T-cell (primary cell): ENCODE measurements at places on chromosomes 6 and 20.

GRCh38 chr6:80316686-80317231, 210.3 kb downstream of the BCKDHB start:
- no peak for DNase-seq

- no peak for DNase-seq
Observed at GRCh38 chr20:23192469-23192868, 106.3 kb upstream of the CD93 start.

DNA sequence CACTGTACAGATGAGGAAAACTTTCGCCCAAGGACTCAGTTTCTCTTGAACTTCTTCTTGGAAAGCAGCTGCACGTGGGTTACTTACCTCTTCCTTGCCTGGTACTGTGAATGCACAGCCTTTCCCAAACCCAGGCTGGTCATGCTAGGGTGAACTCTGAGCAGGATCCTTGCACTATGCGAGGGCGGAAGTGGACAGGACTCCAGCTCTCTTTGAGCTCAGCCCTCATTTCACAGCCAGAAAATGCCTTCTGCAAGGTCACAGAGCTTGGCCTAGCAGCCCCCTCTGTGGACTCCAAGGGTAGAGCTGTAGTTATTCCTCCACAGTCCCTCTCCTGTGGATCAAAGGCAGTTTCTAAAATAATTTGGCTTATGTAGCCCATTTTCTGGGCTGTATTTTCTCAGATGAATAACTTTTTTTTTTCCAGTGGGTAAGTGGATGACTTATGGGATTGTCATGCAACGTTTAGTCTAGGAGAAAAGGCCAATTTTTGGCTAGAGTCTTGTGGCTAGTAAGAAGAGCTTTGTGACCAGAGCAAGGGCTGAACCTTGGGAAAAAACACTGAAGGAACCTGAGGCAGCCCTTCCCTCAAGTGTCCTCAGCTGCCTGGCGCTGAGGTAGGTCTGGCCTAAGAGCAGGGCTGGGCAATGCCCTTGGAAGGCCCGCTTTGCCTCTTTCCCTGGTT, 172.7 kb downstream of the SCP2D1 start:
- DNase-seq, result no peak

GRCh38 chr6:157867155-157867559, 44.1 kb downstream of the SNX9 start:
- peak; percentile 39 for DNase-seq

- no peak for DNase-seq
Observed at GRCh38 chr6:72824833-72825232, 203.0 kb downstream of the KCNQ5 start.

- DNase-seq, result no peak
Observed at GRCh38 chr20:24109537-24109936, 121.0 kb upstream of the GGTLC1 start.

GRCh38 chr6:13872681-13873080, 52.1 kb upstream of the RNF182 start:
- DNase-seq, result no peak

DNA sequence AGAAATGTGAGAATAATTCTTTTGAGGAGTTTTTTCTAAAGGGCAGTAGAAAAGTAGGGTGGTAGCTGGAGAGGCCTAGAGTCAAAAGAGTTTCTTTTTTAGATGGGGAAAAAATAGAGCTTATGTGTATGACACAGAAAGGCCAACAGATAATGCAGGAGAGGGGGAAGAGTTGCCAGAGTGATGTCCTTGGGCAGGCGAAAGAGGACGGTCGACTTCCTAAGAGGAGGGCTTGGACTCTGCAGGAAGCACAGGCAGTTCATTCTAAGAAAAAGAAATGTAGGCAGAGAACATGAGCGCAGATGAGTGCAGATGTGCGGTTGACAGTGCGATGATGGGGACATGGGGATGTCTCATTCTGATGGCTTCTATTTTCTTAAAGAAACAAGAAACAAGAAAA, 68.9 kb downstream of the PAK5 start:
- no peak for DNase-seq

DNA sequence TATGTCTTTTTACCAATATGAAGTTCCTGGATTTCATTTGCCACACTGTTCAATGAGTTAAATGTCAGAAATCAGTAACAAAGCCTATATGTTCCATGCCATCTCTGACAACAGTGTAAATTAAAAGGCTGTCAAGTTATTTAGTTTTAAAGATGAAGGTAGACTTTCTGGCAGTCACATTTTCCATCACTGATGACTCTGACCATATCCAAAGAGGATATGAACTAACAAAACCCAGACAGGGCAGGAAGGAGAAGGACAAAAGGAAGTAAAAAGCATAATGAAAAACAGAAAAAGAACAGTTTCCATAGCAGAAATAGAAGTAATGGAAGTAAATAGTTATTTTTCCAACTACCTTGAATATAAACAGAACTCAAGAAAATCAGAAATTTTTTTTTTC, 242.3 kb downstream of the UBE3D start:
- no peak for DNase-seq

DNA sequence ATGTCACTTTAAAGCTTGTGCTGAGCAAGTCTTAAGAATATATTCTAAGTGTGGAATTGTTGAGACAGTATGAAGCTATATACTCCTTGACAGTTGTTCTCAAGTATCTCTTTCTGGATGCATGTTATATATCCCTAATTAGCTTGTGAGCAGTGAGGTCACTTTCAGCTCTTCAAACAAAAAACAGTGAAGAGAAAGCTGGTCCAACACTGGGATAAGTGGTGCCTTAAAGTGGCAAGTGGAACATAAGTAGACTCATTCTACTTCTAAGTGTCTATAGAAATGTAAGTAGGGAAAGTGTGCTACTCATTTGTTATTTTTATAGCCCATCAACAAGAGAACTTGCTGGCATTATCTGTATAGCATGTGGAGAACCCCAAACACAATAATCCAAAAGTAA, 133.1 kb upstream of the BACH2 start:
- peak; percentile 22 for DNase-seq

DNA sequence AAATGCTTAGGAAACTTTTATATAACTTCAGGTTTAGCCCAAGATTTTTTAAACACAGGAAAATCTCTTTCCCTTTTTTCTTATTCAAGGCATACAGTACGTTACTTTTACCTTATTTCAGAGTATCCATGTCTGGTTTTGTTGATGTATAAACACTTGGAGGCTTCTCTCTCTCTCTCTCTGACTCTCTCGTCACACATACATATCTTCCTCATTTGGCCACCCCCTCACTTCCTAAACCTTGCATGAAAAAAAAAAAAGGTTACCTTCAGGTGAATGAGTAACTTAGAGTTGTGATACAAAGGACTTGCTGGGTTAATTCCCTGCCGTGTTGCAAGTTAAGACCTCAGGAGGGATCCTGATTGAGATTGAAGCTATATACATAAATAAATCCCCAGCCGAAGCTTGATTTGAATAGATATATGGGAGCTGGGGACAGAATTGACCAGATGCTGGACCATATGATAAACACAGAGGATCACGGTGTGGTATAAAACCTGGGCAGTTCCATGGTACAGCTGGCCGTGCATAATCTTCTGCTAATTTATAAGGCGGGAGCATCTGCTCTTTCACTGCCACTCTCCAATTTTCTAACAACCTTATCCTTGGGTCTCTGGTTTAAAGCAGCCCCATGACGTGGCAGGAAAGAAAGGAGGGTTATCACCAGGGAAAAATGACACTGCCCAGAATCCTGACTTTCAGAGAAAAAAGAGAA, 55.1 kb upstream of the IL20RA start:
- no peak for DNase-seq

- no peak for DNase-seq
Observed at GRCh38 chr6:76466286-76466685, 393.8 kb upstream of the IMPG1 start.

DNA sequence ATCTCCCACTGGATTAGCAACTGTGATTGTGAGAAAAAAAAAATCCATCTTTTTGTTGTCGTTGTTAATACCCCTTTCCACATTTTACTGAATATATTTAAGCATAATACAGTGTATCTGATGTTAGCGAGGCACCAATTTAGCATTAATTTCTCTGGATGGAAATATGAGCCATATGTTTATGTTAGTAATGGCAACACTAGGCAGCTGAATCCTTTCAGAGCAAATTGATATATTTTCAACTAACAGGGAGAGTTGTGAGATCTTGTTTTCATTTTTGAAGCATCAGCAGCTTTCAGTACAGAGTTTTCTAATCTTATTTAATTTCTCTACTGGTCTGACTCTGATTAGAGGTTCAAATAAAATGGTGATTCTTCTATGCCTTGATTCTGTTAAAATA, 84.8 kb upstream of the HDAC2 start:
- no peak for DNase-seq

DNA sequence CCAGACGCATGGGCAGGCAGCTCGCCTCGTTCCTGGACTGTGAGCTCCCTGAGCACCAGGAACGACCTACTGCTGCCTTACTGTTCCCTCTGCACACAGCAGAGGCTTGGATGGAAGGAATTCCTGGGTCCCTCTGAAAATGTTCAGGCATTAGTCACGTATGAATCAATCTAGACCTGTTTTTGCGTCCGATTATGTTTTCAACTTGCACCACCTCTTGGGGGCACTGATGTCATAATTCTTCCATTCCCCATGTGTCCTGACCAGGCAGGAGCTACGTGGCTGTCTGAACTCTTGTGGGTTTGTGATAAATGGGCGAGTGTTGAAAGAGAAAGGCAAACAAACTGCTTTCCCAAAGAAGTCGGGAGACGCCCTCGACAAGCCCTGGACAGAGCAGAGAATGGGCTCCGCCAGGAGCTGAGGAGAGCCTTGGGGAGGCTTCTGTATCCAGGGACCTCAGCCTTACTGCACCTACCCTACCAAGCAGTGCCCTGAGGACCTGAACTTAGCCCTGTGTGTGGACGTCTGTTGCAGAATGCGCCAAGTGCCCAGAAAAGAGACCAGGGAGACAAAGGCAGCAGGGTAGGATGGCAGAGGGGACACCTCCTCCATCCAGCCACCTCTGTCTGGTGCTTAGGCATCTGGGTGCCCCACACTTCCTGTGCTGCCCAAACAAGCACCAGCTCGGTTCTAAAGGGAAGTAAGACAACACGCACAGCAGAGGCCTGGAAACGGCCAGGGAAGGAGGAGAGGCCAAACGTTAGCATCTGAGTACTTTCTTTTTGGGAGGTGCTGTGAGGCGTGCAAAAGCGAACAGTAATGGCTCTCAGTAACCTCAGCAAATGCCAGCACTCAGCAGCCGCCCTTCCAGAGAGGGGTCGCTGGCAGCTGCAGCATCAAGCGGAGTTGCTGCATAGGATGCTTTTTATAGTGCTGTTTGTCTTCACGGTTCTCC, 124.2 kb downstream of the LY86 start:
- no peak for DNase-seq

GRCh38 chr6:31299511-31299910, 27.6 kb upstream of the HLA-C start:
- no peak for DNase-seq

DNA sequence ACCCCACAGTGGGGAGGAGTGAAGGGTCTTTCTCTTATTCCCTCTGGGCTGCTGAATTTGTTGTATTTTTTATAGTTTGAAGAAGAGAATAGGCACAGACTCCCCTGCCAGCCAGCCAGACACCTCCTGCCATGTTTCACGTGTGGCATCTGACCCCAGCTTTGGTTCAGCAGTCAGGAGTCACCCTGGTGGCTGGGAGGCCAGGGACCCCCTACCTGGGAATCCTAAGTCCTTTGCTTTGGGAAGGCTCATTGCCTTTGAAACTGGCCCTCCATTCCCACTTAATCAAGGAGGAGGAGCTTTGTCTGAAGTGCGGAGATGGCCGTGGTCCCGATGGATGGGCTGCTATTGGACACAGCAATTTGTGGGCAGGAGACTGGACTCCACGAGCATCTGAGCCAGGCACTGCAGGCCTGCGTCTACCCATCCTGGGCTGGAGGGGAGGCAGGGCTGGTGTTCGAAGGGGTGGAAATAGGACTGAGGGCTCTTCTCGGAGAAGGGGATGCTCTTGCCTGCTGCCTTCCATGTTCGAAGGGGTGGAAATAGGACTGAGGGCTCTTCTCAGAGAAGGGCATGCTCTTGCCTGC, 196.1 kb downstream of the DLL1 start:
- DNase-seq, result no peak

GRCh38 chr20:56200456-56200855, 48.1 kb upstream of the MC3R start:
- no peak for DNase-seq

DNA sequence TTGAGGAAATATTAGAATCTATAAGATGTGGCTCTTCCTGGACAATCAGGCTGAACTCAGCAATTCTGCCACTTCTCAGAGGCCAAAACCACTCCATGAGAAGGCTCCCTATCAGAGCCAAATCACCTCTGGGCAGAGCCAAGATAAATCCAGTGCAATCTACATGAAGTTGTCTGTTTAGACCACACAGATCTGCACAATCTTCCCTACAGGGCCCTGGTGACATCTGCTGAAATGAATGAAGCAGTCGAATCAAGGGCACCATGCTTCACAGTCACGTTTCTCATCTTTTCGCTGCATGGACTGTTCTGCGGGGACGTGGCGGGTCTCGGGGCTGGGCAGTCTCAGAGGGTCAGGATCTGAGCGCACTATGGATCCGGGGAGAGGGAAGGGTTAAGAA, 60.1 kb upstream of the CD93 start:
- no peak for DNase-seq

DNA sequence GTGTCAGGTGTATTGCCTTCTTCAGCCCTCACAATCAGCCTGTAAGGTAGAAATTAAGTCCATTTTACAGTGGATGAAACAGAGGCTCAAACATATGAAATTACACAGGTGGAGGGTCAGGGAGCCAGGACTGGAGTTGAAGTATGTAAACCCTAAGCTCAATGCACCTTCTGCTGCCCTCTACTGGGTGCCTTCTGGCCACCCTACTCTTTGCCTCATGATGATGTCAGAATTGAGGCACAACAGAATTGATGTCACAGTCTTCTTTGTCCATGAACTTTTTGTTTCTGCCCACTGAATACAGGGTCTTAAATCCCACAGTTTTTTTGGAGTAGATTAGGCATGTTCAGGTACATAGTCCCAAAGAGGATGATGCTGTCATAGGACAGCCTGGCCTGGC, 400.8 kb upstream of the CHD6 start:
- no peak for DNase-seq

GRCh38 chr6:157034436-157035230, 257.5 kb downstream of the ARID1B start:
- no peak for DNase-seq

GRCh38 chr6:158666628-158667359, 16.9 kb downstream of the SYTL3 start:
- no peak for DNase-seq

DNA sequence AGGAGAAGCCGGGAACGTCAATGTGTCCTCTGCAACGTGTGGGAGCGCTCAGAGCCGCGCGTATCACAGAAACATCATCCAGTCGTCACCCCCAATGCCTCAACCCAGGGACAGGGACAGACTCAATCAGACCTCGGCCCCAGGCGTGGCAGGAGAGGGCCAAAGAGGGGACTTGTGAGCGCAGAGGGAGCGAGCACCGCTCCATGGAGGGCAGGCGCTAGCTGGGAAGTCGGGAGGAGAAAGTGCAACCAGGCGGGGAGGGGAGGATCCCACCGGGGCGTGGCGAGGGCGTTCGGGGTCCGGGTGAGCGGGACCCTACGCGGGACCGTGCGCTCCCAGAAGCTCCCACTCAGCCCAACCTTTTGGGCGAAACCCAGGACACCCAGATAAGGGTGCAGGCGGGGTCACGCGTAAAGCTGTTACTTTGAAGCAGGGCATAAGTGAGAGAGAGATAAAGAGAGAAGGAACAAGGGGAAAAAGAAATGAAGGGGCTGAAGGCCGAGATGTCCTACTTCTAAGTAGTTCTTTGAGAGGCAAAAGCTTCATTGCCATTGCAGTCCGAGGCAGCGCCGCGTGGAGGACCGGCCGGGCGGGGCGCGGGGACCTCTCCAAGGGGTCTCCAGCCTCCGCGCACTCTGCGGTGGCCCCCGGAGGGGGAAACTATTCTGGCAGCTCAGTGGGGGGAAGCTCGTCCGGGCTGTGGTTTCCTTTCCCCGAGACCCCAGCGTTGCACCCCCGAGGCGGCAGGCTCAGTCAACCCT, 862 bp upstream of the SOBP start:
- DNase-seq, result no peak
